COLO829 (cell line): ENCODE measurements at places on chromosomes 1 and 21.

DNA sequence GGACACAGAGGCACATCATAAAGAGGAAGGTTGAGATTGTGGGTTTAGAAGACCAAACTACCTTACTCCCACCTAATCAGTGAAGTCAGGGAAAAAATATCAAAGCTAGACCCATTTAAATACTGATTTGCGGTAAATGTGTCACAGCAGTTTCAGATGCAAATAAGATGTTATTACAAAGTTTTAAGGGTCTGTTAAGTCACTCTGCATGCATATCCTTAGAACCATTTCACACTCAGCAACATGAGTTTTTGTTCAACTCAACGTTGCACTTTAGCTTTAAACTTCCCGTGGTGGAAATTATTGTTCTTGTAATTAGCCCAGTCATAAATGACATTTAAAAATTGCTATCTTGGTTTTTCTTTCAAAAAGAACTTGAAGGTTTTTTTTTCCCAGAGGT is 34.8 kb downstream of the RPAP2 start:
- DNase-seq, result no peak

- DNase-seq, result no peak
These were observed 69.3 kb downstream of the SPAG17 start for GRCh38 chr1:118115567-118116295.

- DNase-seq, result no peak
These were observed 13.2 kb downstream of the KLHDC8A start for GRCh38 chr1:205343431-205344065.

DNA sequence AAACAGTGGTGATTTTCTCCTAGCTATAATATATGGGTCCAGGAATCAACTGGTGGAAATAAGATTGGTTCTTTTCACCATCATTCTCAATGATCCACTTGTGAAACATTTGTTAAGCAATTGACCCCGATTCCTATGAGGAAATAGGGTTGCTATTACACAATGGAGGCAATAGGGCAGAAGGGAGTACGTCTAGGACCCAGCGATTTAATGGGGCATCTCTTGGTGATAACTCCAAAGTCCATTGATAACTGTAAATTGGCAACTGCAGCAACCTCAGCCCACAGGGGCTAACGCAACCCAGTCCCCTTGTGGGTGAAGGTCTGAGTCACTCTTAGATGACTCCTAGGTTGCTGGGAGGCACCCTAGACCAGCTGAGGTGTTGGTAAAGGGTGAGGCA is 62.5 kb upstream of the BARHL2 start:
- DNase-seq, result no peak

- DNase-seq, result no peak
These were observed 7.7 kb upstream of the HTR1D start for GRCh38 chr1:23224739-23225648.

DNA sequence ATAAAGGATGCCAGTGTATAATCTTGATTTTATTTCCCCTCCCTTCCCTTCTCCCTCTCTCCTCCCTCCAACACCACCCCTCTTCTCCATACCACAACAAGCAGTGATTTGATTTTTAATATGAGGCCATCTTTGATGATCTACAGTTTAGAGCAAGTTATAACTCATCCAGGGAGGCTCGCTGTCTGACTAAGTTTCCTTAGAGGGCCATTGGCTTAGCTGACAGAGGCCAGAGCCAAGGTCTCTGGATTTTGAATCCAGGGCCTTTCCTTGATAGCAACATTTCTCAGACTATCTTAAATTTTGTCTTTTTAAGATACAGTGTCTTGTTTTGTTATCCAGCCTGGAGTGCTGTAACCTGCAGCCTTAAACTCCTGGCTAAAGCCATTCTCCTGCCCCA is 431.0 kb upstream of the USP24 start:
- DNase-seq, result no peak

GRCh38 chr1:165420655-165421054 is 24.3 kb downstream of the RXRG start:
- DNase-seq, result no peak

DNA sequence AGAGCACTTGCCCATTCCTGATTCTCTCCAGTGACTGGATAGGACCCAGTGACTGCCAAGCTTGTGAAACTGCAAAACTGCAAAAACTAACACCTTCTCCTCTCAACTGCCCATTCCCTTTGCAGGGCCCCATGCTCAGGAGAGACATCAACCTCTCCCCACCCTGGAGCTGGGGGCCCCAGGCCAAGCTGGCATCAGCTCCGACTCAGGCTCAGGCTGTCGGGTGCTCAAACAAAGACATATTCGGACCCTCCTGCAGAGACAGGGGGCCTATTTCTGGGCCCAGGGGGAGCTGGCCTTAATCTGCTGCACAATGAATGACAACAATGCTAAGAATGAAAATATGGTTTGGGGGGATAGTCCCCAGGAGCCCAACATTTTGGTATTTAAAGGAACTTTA is 11.8 kb downstream of the LMX1A start:
- DNase-seq, result no peak

DNA sequence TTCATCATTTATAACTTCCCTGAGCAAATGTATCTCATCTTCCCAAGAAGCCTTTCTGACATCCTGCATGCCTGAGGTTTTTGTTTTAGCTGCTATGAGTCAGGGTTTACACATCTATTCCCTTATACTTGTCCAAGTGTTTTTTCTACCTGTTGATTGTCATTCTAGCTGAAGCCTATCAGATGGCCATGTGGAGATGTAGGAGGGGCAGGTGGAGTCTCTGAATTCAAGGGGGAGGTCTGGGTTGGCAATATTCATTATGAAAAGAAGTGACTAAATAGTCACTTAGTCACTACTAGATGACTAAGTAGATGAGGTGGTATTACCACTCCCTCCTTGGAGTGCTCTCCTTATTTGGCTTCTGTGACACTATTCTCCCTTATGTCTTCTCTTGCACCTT is 52.4 kb downstream of the XCL1 start:
- DNase-seq, result no peak

GRCh38 chr1:31376375-31377134 is 3.7 kb upstream of the FABP3 start:
- no peak for DNase-seq

DNA sequence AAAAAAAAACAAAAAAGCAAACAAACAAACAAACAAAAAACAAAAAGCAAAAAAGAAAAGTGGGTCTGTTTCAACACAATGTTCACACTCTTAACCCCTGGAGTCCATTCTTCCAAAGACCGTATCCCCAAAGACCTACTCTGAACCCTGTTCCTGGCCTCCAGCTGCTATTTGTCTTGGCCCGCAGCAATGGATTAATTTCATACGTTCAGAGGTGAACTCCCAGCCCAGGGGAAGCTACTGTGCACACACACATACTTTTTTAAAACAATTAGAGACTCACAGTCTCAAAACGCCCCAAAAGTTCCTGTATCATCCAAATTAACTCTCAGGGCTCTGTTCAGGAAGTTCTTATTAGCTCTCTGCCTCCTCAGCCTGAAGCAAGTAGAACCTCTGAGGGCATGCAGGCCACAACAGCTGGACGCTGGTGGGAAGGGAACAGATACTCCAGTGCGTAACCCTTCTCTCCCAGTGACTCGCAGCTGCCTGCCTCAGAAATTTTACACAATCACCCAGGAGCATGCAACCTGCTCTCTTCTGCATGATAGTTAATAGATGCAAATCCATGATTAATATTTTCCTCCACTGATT is 395.4 kb downstream of the RRAGC start:
- no peak for DNase-seq

DNA sequence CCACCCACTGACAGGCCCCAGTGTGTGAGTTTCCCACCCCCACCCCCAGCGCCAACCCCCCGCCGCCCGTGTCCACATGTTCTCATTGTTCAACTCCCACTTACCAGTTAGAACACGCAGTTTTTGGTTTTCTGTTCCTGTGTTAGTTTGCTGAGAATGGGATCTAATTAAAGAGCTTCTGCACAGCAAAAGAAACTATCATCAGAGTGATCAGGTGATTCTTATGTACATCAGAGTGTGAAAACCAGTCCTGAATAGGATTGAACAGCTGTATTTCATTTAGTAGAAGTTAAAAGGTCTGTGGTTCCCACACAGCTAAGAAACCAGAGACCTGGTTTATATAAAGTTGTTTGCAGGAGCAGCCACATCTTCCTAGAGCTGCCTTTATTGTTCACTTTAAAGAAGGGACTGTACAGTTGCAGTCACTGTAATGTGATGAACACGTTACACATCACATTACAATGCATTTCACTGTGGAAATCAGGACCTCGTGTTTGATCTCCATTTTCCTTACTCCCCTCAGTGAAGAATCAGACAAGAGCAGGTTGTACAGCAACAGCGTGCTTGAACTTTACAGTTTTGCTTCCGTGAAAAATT is 1.2 kb downstream of the GBP6 start:
- no peak for DNase-seq

DNA sequence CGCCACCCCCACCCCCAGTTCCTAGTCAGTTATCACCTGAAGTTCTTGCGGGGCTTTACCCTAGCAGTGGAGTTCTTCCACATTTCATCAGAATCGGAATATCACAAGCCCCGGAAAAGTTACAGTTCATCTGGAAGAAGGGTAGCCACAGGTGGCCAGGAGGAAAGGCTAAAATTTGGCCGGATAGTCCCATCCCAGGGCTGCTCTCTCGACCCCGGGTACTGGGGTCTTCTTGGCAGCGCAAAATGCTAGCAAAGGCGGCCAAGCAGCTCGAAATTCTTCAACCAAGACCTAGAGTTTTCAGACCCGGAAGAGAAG is 7.9 kb downstream of the HLX start:
- no peak for DNase-seq

DNA sequence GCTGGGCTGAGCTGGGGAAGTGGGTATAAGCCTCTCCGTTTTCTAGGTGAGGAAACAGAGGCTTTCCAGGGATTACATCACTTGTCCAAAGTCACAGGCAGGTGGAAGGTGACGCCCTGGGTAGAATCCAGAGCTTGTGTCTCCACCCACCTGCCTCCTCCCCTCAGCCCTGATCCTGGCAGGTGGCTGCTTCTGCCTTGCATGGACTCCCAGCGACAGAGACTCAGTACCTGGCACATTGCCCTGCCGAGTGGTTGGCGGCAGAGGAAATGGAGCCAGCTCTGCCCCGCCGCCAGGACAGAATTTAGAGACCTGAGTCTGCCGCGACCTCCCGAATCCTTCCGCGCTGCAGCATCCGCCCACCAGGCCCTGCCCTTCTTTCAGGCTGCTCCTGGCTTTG is 2.1 kb downstream of the PLA2G2E start:
- DNase-seq, result no peak

DNA sequence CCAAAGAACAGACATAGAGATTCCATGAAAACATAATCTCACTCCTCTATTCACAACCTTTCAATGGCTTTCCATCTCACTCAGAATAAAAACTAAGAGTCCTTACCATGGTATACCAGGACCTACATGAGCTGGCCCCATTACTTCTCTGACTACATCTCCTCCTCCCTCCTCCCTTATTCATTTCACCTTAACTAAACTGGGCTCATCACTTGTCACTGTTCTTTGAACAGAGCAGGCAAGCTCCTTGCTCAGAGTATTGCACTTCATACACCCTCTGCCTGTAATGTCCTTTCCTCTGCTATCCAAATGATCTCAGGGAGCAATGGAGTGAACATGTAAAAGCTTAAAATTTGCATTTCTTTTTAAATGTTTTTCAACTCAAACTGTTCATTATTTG is 142.0 kb downstream of the MRPL39 start:
- no peak for DNase-seq

GRCh38 chr1:219582296-219582695 is 30.6 kb downstream of the ZC3H11B start:
- DNase-seq, result no peak

DNA sequence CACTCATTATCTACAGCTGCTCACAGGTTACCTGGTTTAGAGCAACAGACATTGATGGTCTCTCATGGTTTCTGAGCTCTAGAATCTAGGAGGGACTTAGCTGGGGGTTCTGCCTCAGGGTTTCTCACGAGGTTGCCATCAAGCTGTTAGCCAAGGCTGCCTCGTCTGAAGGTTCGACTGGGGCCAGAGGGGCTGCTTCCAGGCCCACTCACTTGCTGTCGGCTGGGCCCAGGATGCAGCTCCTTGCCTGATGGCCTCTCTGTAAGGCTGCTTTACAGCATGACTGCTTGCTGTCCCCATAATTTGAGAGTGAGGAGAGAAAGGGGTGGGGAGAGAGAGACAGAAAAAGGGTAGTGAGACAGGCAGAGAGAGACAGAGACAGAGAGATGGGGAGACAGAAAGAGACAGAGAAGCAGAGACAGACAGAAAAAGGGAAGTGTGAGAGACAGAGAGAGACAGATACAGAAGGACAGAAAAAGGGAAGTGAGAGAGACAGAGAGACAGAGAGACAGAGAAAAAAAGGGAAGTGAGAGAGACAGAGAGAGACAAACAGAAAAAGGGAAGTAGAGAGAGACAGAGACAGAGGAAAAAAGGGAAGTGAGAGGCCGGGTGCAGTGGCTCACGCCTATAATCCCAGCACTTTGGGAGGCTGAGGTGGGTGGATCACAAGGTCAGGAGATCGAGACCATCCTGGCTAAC is 106.8 kb upstream of the C1orf174 start:
- DNase-seq, result no peak

GRCh38 chr1:186094172-186094571 is 280.9 kb downstream of the TPR start:
- DNase-seq, result no peak

DNA sequence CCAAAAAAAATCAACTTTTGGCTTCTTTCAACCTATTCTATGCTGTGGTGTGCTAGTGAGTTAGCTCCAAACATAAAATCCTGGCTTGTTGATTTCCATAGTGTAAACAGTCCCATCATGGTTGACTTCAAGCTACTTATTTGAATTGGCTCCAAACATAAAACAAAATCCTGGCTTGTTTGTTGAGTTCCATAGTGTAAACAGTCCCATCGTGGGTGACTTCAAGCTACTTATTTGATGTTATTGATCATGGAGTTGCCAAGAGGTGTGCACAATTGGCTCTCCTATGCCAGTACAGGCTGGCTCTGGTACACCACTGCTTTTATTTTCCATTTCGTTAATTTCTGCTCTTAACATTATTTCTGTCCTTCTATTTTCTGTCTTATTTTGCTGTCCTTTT is 1.8 kb upstream of the COA6 start:
- DNase-seq, result no peak

DNA sequence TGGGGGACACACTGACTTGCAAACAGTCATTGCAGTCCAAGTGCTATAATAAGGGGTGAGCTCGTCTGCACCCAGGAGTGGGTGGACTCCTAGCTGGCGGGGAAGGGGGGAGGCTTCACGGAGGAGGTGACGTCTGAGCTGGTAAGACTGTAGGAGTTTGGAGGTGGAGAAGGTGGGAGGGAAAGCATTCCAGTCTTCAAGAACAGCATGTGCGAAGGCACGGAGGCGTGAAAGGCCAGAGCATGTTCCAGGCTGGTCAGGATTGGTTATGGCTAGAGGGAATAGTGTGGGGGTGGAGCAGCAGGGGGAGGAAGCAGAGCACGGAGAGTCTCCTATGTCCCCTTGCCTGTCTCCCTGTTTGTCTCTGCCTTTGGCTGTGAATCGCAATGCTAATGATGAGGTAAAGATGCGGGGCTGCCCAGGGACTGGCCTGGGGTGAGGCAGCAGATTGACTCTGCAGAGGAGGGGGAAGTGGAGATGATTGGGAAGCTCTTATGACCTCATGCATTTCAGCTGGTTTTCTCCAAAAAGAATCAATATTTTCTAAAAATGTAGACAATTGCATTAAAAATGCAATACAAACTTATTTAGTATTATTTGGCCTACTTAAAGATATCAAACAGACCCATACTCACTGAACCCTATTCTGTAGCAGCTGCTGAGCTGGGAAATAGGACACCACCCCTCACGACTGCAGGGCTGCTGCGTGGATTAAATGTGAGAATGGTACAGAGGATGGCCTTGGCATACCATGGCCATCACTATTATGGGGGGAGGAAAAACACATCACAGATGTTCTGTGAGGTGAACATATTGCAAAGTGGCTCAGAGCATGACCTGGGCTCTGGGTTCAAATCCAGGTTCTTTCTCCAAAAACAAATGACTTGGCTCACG is 2.6 kb upstream of the ZNF436 start:
- no peak for DNase-seq

- DNase-seq, result peak; percentile 11
These were observed 9.4 kb upstream of the FMO3 start for GRCh38 chr1:171081314-171081753.
